ENCODE measurements at places on chromosomes 2 and 18.

GRCh38 chr2:158573739-158574138 lies 117.0 kb downstream of the PKP4 start:
- no peak for DNase-seq

DNA sequence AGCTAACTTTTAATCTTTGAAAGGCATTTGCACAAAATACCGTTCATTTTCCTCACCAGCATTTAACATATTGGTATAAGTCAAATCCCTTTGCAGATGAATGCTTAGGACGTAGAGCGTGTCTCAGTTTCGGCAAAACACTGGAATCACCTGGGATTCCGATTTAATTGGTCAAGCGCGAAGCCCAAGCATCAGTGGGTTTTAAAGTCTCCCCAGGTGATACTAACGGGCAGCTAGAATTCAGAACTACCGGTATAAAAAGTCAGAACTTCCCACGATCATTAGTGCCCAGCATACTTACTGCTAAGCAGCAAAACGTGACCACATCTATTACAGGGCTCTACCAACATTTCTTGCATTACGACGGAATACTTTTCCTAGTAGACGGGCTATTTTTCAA lies 24.6 kb downstream of the ALPK2 start:
- DNase-seq = no peak

DNA sequence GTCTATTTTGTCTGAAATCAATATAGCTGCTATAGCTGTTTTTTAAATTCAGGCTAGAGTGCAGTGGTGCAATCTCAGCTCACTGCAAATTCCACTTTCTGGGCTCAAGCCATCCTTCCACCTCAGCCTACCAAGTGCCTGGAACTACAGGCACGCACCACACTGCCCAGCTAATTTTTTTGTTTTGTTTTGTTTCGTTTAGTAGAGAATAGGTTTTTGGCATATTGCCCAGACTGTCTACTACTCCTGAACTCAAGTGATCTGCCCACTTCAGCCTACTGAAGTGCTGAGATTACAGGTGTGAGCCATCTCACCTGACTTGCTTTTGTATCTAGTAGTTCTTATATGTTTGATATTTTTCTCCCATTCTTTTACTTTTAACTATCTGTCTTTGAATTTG lies 259.7 kb downstream of the CDH19 start:
- peak; percentile 94 for DNase-seq

- no peak for DNase-seq
Observed at GRCh38 chr2:176650104-176650837, 381.0 kb downstream of the MTX2 start.

- DNase-seq = no peak
Observed at GRCh38 chr2:100749771-100750542, 70.0 kb upstream of the NPAS2 start.

GRCh38 chr2:231317579-231317978 lies 77.9 kb upstream of the B3GNT7 start:
- DNase-seq = no peak

DNA sequence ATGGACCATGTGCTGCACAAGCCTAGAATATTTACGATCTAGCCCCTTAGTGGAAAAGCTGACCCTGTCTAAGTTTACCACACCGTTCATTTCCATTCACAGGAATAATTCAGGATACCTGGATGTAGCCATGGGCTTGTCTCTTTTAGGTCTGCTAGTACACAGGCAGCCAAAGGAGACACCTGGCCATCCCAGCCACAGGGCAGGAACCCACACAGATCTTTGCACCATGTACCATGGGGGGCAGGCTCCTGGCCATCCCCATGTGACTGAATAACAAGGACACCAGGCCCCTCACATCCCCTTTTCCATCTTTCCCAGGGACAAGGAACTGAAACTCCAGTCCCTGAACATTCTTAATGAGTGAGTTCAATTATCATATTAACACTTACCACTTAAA lies 467.3 kb upstream of the MYT1L start:
- DNase-seq = no peak

- no peak for DNase-seq
Observed at GRCh38 chr18:28789502-28789901, 612.6 kb upstream of the CDH2 start.

GRCh38 chr18:11798271-11798670 lies 52.9 kb upstream of the CHMP1B start:
- no peak for DNase-seq

- DNase-seq = no peak
Observed at GRCh38 chr2:152763651-152764050, 45.2 kb downstream of the ARL6IP6 start.

- DNase-seq = no peak
Observed at GRCh38 chr2:190862571-190862991, 18.0 kb upstream of the GLS start.

DNA sequence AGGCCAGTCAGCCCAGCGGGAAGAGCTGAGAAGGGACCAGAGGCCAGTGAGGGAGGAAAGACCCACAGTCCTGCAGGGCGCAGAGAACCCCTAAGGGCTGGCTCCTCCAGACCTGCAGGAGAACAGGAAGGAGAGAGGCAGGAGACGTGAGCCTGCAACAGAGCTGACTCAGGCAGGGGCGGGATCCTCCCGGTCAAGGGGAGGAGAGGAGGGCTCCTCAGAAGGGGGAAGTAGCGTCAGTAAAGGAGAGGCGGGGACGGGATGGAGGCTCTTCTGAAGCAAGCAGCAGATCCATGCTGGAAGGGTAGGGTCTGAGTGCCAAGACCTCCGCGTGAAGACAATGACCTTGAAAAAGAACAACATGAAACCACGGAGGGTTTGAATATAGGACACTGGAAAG lies 50.8 kb downstream of the TRABD2A start:
- no peak for DNase-seq

DNA sequence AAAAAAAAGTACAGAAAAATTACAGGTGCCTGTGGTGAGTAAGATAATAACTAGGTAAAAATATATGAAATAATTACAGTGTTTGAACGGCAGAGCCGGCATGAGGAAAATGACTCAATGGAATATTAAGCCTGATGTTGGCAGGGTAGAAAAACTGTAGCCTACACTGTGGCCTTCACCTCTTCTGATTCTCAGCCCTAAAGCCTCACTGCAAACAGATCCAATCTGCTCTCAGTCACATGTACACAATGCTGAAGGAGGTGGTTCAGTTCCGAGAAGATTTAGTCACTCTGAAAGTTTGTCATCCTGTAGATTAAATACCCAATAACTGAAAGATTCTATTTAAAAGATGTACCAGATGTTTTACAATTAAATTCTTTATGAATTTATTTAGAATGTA lies 66.9 kb upstream of the MAP3K20 start:
- DNase-seq = no peak

GRCh38 chr18:30406728-30407127 lies 635.8 kb downstream of the DSC3 start:
- no peak for DNase-seq

GRCh38 chr2:232013701-232014353 lies 52.3 kb downstream of the DIS3L2 start:
- no peak for DNase-seq

- no peak for DNase-seq
Observed at GRCh38 chr2:180463608-180464007, 456.5 kb upstream of the CWC22 start.

DNA sequence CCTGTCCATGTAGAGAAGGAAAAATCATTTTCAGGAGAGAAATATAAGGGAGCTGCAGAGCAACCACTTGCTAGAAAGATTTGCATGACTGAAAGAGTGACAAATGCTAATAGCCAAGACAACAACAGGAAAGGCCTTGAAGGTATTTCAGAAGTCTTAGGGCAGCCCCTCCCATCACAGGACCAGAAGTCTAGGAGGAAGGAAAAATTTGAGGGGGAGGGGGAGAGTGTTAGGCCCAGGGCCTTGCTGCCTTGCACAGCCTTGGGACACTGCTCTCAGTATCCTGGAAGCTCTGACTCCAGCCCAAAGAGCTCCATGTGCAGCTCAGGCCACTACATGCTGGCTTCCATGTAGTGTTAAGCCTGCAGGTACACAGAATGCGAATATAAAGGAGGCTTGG lies 266.9 kb downstream of the GLI2 start:
- no peak for DNase-seq

- no peak for DNase-seq
Observed at GRCh38 chr2:208150956-208151355, 5.0 kb upstream of the CRYGB start.

- DNase-seq = no peak
Observed at GRCh38 chr2:193518041-193518817, 1323.5 kb upstream of the TMEFF2 start.

- DNase-seq = no peak
Observed at GRCh38 chr2:65438137-65438899, 5.9 kb upstream of the SPRED2 start.

- no peak for DNase-seq
Observed at GRCh38 chr2:10145519-10146357, 23.2 kb downstream of the RRM2 start.
